ENCODE measurements at places on chromosomes 7 and 10.

DNA sequence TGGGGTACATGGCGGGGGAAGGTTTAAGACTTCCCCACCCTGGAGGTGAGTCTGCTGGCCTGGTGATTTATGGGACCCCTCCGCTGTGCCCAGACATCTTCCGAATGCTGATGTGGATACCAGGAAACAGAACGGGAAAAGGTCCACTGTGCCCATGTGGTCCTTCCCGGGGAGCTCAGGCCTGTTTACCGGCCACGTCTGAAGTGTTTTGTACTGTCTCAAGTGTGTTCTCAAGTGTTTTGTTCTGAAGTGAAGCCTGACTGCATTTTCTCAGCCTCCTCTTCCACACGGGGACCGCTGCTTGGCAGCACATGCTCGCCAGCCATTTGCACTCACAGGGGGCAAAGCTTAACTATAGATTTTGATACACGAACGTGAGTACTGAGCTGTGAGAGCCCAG, 127.2 kb downstream of the TEX36 start:
- no peaks in the 10 kb centered on the region for H3K36me3 ChIP-seq
- H3K4me1 ChIP-seq, result no peaks in the 10 kb centered on the region
- no peaks in the 10 kb centered on the region for H3K27me3 ChIP-seq
- no peak for DNase-seq
- no peak overlapping the region for H3K27ac ChIP-seq

DNA sequence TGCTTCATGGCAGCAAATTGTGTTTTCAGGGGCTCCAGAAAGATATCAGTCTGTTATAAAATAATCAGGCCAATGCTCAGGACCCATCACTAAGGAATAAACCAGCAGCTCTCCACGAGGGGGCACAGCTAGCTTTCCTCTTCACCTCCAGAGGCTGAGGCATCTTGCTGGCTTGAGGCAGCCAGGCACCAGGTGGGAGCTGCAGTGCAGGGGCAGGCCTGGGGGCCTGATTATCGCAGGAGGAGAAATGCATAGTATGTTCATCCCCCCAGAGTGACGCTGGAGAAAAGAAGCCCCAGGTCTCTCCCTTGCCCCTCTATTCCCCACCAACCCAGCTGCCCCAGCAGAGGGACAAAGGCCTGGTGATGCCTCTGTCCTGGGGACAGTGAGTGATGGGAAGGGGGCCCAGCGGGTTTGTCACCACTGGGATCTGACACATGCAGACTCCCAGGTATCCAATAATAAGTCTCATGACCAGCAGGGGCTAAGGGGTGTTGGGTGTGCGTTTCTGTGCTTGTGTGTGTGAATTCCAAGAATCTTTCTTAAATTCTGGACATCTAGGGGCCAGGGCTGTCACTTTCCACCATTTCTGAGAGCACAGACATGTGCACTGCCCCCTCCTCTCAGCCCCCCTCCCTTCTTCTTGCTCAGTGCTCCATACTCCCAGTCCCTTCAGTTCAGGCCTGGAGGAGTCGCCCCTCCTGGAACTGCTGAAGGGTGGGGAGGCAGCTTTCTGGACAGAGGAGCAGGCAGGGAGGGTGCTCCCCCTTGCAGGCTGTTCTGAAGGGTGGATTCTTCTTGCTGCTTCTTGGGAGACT, 128.1 kb upstream of the FAM20C start:
- no peaks in the 10 kb centered on the region for H3K27me3 ChIP-seq
- no peak overlapping the region for H3K27ac ChIP-seq
- DNase-seq, result peak; percentile 52
- no peaks in the 10 kb centered on the region for H3K36me3 ChIP-seq
- H3K4me1 ChIP-seq, result peaks cover 12% of the 10 kb centered on the region
- H3K4me3 ChIP-seq, result no peak overlapping the region

DNA sequence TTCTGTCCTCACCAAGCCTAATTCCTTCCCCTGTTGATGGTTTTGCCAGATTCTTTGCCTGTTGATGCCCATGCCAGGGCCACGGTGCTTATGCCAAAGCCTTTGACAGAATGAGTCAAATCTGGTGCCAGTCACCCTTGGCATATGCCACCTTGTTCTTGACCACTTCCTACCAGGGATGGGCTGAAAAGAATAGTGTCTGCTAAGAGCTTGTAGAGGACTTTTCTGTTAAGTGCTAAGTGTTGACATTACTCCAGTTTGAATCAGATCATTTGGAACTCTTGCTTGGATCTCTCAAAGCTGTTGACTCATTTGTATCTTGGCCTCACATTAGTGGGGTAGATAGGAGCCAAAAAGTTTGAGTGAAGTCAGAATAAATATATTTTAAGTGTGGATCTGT, 661.2 kb downstream of the AUTS2 start:
- H3K4me3 ChIP-seq, result no peak overlapping the region
- DNase-seq, result no peak
- peaks cover 15% of the 10 kb centered on the region for H3K4me1 ChIP-seq
- H3K27ac ChIP-seq, result no peak overlapping the region
- H3K36me3 ChIP-seq, result no peaks in the 10 kb centered on the region

- no peaks in the 10 kb centered on the region for H3K36me3 ChIP-seq
- no peak overlapping the region for H3K4me3 ChIP-seq
- no peak overlapping the region for H3K27ac ChIP-seq
- H3K4me1 ChIP-seq, result no peaks in the 10 kb centered on the region
These were observed 60.6 kb upstream of the KLF14 start for GRCh38 chr7:130794619-130794922.

- H3K4me1 ChIP-seq, result no peaks in the 10 kb centered on the region
- H3K27ac ChIP-seq, result no peak overlapping the region
- no peaks in the 10 kb centered on the region for H3K27me3 ChIP-seq
- no peaks in the 10 kb centered on the region for H3K36me3 ChIP-seq
- DNase-seq, result no peak
These were observed 373.3 kb upstream of the PRKCQ start for GRCh38 chr10:6953271-6953801.

DNA sequence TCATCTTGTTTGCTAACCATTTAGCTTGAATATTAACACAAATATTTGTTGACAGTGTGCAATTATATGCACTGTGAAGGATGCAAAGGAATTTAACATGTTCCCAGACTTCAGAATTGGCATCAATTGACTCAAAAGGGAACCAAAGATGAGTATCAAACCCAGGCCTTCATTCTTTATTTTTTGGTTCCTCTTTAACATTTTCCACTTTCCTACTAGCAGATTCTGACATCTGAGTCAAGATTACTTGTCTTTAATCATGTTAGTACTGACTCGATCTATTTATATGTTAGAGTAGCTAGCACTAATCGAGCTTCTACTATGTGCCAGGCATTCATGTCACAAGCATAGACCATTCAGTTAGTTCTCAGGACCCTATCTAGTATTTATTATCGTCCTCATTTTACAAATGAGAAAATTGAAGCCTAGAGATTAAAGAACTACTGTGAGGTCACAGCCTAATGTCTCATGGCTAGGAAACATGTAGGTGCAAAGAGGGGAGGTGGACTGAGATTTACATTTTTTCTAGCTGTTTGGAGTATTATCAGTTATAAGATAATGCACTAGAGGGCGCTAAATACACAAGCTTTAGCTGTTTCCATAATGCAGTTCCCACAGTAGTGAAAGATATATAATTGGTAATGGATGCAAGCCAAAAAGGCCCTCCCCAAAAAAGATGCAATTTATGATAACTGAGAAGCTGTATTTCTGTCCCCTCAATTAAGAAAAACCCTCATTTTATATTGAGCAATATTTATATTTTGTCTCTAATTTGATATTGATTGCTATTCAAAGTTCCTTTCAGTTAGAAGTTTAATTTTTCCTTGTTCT, 32.9 kb upstream of the KMT2E start:
- H3K36me3 ChIP-seq, result no peaks in the 10 kb centered on the region
- no peak overlapping the region for H3K4me3 ChIP-seq
- peaks cover 63% of the 10 kb centered on the region for H3K4me1 ChIP-seq
- peak overlapping the region; percentile 66 for H3K27ac ChIP-seq
- H3K27me3 ChIP-seq, result no peaks in the 10 kb centered on the region

DNA sequence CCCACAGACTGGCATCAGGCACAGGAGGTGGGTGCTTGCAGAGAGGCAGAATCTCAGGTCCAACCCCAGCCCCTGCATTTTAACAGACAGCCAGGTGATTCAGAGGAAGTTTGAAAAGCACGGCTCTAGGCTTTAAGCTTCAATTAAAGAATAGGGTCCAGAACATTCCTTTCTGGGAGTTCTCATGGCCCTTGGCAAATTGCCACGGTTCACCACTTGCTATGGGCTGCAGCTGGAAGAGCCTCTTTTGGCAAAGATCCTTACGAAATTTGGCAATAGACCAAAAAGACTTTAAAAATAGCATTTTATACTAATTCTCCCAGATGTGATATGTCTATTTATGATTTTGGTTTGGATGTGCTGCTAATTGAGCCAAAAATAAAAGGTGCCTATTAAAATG, 148.1 kb downstream of the ITGA8 start:
- no peak for DNase-seq
- H3K4me1 ChIP-seq, result no peaks in the 10 kb centered on the region
- H3K4me3 ChIP-seq, result no peak overlapping the region
- H3K27me3 ChIP-seq, result no peaks in the 10 kb centered on the region
- H3K36me3 ChIP-seq, result peaks cover 4% of the 10 kb centered on the region

DNA sequence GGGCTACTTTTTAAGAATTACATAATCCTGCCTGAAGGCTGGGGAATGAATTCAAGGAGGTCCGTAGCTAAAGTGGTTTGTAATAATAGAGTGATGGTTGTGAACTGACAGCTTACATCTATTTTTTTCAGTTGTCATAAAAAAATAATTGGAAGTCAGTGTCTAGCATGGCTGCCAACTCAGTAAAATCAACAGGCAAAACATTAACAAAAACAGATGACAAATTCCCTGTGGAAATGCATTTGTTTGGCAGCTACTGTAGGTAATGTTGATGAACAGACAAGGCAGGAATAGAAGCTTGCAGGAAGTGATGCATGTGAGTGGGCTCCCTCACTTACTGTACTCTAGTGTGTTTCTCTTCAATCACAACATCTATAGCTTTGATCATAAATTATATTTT, 766.0 kb upstream of the POT1 start:
- no peak overlapping the region for H3K4me3 ChIP-seq
- H3K4me1 ChIP-seq, result no peaks in the 10 kb centered on the region
- H3K36me3 ChIP-seq, result no peaks in the 10 kb centered on the region
- DNase-seq, result no peak
- H3K27me3 ChIP-seq, result no peaks in the 10 kb centered on the region

DNA sequence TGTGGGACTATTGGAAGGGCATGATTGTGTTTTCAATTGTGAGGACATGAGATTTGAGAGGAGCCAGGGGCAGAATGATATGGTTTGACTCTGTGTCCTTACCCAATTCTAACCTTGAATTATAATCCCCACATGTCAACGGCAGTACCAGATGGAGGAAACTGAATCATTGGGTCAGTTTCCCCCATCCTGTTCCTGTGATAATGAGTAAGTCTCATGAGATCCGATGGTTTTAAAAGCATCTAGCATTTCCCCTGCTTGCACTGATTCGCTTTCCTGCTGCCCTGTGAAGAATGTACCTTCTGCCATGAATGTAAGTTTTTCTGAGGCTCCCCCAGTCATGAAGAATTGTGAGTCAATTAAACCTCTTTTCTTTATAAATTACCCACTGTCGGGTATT, 1367.1 kb downstream of the XPNPEP1 start:
- H3K4me1 ChIP-seq, result no peaks in the 10 kb centered on the region
- H3K27ac ChIP-seq, result no peak overlapping the region
- no peak for DNase-seq
